Breast epithelium (tissue), 4 donors: ENCODE measurements at places on chromosomes 7 and 10. TPM values are rescaled to one million over a fixed set of nuclear protein-coding genes. Genes with fewer than 3 reads are reported as not detected.
A peak's percentile ranks its signal among the peaks of the same experiment; 100 is the strongest.

DNA sequence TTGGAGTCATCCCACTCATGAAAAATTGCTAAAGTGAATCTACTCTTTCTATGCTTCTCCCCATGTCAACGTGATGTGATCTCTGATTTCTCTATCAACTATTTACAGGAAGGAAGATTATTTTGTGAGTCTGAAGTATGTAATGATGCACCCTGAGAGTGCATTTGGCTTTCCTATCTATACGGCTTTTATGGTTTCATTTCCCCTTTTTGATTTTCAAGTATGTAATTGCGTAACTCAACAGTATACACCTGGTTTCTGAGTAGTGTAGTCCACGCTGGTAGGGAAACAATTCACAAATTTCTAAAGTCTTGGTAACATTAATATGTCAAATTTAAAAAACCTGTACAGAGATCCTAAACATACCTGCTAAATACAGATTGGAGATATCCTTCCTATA lies 194.7 kb upstream of the SEMA3A start:
- DNase-seq, result no peak

The DENND2A gene
- 6.9 TPM for total RNA-seq

DNA sequence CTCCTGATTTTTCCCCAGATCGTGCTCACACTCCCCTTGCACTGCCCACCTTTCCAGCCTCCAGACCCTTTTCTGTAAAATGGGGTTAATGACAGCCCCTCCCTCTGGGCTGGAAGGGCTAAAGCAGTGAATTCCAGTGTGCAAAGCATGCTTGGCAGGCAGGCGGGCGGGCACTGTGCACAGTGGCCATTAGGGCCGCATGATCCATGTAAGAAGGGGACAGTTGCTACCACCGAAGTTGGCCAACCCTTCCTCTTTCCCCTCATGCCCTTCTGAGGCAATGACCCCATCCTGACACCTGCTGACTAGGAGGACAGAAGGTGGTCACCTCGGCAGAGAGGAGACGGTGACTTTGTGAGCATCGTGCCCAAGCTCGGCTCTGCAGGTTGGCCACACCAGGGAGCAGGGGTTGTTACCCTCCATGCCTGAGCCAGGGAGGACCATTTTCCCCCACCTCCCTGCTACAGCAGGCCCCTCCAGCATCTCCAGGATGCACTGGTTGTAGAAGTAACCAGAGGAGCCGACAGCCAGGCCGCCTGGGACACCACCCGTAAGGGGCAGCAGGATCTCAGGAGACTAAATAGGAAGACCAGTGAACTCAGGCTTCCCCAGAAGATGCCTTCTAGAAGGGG lies 166.4 kb downstream of the SLIT1 start:
- DNase-seq, result no peak

DNA sequence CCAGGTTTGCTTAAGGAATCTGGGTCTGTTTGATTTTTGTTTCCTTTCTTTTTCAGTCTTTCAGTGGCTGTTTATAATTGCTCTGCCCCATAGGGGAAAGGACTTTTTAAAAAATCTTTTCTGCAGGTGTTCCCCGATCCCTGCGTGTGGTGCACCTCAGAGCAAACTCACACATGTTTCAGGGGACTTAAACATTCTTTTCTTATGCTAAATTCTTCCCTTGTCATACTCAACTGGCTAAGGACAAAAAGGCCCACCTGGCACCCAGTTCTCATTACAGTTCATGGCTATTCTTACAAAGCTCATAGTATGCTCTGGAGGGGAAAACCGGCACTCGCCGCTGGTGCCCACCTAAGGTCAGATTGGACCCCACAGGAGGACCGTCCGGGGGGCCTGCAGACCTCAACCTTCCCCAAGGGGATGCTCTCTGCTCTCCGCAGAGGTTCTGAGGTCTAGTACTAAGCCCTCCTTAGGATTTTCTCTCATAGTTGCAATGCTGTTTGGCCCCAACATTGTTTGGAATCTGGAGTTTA lies 220.3 kb downstream of the HGF start:
- DNase-seq, result no peak

- DNase-seq, result no peak
Observed at GRCh38 chr7:114630201-114630990, 215.8 kb downstream of the FOXP2 start.

The ALOX5 gene
- 33.4 TPM for total RNA-seq

- no peak for DNase-seq
Observed at GRCh38 chr7:139799586-139799985, 21.8 kb upstream of the HIPK2 start.

GRCh38 chr10:79487296-79488194 lies 24.8 kb upstream of the EIF5AL1 start:
- DNase-seq, result peak; percentile 55

GRCh38 chr7:16785846-16786245 lies 19.0 kb downstream of the AGR2 start:
- no peak for DNase-seq

GRCh38 chr7:137007001-137007694 lies 138.7 kb downstream of the CHRM2 start:
- no peak for DNase-seq

- DNase-seq, result peak; percentile 66
Observed at GRCh38 chr7:69780379-69780778, 182.1 kb downstream of the AUTS2 start.

The NKX2-3 gene
- total RNA-seq, result not detected

GRCh38 chr7:130894909-130895750 lies 161.1 kb upstream of the KLF14 start:
- no peak for DNase-seq

- no peak for DNase-seq
Observed at GRCh38 chr7:4840079-4840501, 21.7 kb downstream of the PAPOLB start.

DNA sequence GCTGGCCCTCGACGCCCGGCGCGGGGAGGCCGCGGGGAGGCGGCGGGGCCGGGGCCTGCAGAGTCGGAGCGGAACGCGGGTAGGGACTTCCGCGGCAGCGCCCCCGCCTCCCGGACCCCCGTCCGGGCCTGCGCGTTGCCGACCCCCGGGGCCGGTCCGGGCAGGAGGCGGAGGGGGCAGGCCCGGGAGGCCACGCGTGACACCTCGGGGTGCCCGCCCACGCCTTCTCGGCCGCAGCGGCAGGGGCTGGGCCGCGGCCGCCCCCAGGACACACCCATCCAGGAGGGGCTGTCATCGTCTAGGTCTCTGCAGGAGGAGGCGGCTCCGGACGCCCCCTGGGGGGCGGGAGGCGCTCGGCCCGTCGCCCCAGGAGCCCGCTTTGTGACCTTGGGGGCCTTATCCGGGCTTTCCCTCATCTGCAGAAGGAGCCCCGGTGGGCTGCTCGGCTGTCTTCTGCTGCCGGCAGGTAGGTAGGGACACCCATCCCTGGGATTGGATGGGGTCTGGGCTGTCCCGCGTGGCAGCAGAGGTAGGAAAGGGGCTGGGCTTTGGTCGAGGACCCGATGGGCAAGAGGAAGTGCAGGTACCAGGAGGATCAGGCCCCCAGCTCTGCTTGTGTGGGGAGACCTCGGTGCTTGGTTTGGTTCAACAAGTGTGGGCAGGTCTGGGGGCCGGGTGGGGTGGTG lies 569 bp downstream of the ZNF316 start:
- no peak for DNase-seq

DNA sequence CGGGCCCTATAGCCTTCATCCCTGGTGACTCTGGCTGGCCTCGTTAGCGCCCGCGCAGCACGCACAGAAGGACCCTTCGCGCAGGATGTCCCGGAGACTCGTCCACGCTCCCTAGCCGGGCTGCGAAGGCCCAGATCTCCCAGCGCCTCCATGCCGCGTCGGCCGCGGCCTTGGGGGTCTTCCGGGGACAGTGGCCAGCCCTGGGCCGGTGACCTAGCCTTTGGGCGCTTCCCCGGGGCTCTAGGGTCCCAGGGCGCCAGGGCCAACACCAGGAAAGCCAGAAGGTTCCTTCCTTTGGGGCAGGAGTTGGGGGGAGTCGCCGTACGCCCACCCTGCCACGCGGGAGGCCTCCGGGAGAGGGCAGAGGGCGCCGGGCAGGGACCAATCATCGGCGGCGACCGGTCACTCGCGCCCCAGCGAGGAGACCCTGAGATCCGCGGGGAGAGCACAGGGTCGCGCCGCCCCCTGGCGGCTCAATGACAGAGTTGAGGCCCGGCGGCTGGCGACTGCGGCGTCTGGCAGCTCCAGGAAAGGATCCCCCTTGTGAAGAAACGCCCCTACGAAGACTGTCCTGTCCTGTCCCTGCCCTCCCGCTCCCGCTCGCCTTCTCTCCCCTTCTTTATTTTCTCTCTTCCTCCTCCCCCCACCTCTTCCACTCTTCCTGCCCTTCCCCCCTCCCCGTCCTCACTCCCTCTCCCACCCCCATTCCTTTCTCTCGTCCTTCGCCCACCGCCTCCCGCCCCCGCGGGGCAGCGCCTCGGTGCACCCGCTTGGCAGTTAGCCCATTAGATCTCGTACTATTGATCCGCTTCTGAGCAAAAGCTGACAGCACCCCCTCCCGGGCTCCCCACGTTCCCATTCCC lies 62.3 kb upstream of the LBX1 start:
- DNase-seq, result no peak

- DNase-seq, result no peak
Observed at GRCh38 chr7:122628651-122629411, 70.1 kb downstream of the RNF133 start.

The C10orf88 gene
- total RNA-seq, result 7.5 TPM

GRCh38 chr10:126239844-126240243 lies 148.4 kb downstream of the ADAM12 start:
- DNase-seq, result no peak

DNA sequence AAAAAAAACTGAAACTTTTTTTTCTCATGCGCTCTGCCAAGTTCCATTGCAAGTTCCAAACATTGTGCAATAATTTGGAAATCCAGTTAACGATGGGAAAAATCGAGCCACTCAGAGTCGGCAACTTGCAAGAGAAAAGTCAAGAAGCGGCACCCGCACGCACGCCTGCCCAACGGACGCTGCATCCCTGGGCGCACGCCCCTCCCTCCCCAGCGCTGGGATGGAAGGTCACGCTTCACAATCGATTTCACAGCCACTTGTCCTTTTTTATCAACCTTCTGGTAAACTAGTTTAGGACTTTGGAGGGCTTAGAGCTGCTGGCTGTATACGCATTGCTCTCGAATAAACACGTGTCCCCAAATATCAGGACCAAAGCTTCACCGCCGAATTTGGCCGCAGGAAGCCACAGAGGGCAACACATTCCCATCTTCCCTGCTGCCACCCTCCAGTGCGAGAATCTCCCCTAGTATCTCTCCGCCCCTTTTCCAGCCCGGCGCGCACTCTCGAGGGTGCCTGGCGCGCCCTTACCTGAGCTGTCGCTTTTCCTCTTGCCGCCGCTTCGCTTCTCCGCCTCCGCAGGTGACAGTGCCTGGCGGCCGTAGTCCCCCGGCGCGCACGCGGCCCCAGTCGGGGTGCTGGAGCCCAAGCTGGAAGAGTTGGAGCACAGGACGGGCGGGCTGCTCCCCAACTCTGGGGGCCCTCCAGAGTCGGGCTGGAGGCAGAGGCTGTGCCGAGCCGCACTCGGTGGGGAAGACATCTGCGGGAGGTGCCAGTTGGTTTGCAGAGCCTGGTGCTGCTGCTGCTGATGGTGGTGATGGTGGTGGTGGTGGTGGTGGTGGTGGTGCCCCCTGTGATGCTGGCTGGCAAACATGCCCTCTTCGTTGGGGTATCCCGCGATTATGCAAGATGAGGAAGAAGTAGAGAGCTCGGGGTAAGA lies 857 bp downstream of the MEOX2 start:
- DNase-seq, result no peak

DNA sequence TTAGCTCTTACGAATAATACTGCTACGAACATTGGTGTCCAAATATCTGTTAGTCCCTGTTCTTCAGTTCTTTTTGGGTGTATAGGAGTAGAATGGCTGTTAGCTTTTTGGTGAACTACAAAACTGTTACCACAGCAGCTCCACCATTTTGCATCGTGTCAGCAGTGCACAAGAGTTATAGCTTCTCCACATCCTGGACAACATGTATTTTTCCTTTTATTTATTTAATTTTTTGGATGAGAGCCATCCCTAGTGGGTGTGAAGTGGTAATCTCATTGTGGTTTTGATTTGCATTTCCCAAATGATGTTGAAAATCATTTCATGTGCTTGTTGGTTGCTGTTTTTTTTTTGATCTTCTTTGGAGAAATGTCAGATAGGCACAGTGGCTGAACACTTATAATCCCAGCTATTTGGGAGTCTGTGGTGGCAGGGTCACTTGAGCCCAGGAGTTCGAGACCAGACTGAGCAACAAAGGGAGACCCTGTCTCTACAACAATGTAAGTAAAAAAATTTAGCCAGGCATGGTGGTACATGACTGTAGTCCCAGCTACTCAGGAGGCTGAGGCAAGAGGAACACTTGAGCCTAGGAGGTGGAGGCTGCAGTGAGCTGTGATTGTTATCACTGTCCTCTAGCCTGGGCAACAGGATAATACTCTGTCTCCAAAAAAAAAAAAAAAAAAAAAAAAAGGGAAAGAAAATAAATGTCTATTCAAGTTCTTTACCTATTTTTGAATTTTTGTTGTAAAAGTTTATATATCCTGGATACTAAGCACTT lies 31.7 kb downstream of the TRIM24 start:
- no peak for DNase-seq

DNA sequence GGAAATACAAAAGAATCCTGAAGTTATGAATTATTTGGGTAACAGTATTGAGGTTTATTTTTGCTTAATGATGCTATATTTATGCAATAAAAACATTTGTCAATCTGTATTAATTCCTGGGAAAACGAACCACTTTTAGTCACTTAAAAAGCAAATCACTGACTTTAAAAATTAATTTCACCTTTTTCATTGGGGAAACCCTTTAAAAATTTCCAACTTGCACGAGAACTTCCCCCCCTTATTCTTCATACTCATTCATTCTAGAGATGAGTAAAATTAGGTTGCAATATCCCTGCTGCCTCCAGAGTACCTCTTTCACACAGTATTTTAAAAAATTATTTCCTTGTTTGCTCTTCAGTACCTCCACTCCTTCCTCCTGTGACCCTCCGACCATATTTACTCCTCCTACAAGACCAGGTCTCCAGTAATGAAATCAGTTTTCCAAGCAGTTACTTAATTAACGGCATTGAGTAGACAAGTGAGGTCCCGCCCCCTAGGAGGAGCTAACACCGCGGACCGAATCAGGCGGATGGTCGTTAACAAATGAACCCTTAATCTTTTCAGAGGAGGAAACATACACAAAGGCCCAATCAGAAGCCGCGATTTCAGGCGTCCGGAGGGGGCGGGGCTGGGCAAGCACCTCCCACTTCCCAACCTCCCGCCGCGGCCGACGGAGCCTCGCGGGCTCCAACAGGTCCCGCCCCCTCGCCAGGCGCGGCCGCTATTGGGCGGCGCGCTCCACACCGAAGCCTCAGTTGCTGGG lies 465 bp upstream of the TRIM24 start:
- peak; percentile 97 for DNase-seq

The GRID2IP gene
- not detected for total RNA-seq

The COPG2 gene
- 21.3 TPM for total RNA-seq

The OR2A42 gene
- total RNA-seq, result under 0.01 TPM

The NPY gene
- total RNA-seq, result not detected

The MALRD1 gene
- 0.96 TPM for total RNA-seq
